Astrocyte of the cerebellum (primary cell): ENCODE measurements at places on chromosomes 6 and 20.

DNA sequence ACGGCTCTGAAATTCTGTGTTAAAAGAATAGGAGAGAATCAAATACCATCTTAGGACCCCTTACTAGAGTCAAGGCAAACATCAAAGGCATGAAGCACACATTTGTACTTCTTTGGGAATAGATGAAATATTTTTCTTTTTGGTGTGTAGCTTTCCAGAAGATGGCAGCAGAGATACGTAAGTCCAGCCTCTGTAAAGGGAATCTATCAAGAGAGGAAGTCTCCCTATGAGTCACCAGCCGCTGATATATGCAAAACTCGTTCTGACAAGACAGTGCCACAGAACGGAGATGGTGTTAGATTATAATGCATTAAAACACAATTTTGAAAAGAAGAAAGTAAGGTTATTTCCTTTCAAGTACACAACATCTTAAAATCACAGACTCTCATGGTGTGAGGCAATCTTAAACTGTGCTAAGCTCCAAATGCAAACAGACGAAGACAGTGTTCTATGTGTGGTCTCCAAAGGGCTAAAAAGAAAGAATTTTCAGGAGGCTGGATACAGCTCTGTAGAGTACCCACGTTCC, 120.0 kb upstream of the AGPAT4 start:
- DNase-seq, result peak; percentile 88

DNA sequence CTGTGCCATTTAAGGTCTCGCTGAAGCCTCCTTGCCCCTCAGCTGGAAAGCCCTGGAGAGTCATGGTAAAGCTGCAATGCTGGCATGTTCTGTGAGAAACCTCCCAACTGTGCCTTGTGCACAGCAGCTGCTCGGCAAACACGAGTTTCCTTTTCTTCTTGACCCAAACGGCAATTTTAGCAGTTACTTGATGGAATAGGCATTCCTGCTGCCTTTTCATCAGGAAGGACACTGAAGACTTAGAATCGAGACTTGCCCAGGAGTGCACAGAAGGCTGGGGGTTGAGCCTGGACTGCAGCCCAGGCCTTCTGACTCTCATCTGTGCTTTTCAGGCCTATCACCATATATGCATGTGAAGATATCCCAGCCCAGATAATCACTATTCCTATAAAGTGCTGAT, 28.7 kb upstream of the CLDN20 start:
- DNase-seq, result no peak

GRCh38 chr20:24951536-24952083, 2.5 kb downstream of the CST7 start:
- no peak for DNase-seq

DNA sequence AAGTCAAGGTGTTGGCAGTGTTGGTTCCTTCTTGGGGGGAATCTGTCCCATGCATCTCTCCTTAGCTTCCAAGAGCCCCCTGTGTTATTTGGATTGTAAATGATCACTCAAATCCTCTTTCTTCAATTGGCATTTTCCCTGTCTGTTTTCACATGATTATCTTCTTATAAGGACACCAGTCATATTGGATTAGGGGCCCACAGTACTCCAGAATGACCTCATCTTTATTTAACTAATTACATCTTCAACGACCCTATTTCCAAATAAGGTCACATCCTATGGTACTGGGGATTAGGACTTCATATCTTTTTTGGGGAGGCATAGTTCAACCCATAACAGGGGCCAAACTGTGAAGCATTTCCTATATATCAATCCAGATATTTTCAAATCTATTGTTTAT, 57.3 kb downstream of the PTPRA start:
- DNase-seq, result no peak

GRCh38 chr6:136086686-136087085, 163.4 kb downstream of the MTFR2 start:
- no peak for DNase-seq

GRCh38 chr6:164419099-164419498, 890.3 kb downstream of the C6orf118 start:
- DNase-seq, result no peak

DNA sequence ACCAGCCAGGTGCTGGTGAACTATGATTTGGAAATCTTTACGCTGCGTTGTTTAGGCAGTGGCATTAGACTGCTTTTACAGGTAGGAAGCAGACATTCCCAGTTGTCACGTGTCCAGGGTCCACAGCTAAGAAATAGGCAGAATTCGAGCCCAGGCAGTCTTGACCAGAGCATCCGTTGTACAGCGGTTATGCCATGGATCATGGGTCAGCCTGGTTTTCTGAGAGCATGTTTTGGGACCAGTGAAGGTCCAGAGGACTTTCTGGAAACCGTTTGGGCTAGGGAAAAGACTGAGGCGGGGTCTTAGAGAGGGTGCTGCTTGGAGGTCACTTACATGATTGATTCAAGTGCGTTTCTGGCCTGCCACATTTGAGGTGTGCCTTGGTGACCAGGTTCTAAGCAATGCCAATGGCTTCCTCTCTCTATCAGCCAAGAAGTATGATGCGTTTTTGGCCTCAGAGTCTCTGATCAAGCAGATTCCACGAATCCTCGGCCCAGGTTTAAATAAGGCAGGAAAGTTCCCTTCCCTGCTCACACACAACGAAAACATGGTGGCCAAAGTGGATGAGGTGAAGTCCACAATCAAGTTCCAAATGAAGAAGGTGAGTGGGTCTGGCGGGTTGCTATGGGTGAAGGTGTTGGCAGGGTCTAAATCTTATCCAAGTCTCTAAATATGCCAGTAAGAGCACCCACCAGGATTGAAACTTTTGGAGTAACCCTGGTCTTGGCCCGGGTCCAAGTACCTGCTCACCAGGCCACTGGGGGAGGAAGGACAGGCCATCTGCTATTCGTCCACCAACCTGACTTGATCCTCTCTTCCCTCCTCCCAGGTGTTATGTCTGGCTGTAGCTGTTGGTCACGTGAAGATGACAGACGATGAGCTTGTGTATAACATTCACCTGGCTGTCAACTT, 1.8 kb downstream of the RPL10A start:
- DNase-seq, result no peak

DNA sequence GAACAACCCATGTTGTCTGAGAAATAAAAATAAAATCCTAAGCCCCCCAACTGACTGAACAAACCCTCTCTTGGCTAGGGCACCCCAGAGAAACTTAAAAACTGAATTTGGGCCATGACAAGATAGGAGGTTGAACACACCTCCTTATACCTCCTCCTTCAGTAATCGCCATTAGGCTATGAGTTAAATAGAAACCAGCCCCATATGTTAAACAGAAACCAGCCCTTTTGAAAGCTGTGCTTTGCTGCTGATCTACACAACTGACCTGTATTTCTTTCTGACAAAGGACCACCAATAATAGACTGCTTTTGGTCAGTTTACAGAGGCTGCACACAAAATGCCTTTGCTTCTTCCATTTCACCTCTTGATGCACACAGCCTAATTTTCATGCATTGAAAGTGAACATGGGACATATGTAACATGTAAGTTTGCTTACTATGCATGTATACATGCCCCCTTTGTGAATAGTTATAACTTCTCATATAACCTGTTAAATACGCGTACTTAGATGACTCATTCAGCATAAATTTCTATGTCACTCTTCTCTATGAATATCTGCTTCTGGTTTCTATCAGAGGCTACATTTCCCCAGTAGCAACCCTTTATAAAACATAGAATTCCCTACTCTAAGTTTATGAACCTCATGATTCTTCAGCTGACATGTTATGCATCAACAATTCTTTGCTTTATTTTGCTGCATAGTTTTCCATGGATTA, 462.9 kb downstream of the COL12A1 start:
- DNase-seq, result no peak

DNA sequence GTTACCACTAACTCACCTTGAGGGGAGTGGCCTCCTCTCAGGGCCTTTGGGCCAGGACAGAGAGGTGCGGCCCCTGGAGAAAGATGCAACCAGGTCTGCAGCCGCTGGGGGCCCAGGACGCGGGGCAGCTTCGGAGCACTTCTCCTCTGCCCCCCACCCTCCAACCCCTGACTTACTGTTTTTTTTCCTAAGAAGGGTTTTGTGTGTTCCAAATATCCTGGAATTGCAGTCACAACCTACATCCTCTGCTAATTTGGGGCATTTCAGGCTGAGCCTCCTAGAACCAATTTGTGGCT, 1.7 kb downstream of the LINC00237 start:
- DNase-seq, result no peak

DNA sequence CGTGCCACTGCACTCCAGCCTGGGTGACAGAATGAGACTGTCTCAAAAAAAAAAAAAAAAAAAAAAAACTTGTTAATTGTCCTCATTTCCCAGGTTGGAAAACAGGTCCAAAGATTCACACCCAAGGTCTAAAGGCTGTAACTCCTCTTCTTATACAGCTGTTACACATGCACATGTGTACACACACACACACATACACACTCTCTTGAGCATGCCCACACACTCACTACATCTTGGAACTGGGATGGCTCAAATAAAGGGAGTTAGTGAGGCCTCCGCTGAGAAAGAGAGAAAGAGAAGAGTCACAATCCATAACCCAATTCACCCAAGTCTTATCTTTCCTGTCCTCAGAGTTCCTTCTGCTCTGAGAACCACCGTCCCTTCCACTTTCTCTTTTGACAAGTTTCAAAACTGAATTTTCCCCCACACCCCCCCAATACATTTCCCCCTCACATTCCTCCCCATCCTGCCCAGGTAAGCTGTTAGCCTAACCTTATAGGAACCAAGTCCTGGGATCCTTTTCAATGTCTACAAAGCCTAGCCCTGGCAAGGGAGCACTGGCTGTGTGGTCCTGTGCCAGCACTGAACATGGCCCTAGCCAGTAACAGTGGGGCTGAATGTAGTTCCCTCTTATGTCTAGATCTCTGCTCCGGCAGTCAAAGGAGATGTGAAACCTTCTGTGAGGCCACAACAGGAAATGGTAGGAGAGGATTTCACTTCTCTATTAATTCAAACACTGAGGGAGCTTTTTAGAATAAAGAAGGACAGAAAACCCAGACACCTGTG, 3.2 kb upstream of the HLA-DMB start:
- DNase-seq, result no peak

- DNase-seq, result no peak
Measured at GRCh38 chr6:134003542-134003951, 48.9 kb downstream of the SLC2A12 start.

DNA sequence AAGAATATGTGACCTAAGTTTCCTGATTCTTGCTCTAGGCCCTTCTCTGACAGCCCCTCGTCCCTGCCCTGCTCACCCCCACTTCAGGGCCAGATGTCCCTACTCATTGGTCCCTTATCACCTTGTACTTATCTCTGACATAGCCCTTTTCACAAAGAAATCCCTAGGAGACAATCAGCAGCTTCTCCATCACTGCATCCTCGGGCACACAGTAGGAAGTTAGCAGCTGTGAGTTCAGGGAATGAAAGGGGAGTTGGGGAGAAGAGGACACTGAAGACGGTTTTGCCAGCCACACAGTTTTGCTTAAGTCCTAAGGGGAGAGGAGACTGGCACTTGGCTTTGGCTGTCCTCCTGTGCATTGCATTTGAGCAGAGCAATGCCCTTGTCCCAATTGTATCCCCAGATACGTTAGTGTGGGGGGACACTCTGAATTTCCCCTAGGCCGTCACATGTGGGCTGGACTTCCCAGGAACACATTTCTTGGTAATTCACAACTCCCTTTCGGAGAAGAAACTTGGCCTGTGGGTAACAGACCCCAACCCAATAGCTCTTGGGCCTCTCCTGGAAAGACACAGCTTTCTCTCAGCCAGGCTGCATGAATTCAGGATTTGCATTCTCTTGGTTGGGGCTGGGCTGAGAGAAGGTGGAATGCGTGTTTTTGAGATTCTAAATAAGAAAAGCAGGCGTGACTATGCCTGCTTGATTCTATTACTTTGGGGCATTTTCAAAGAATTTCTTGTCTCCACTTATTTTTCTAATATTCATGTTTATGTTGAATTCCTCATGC, 177.6 kb downstream of the UST start:
- no peak for DNase-seq

DNA sequence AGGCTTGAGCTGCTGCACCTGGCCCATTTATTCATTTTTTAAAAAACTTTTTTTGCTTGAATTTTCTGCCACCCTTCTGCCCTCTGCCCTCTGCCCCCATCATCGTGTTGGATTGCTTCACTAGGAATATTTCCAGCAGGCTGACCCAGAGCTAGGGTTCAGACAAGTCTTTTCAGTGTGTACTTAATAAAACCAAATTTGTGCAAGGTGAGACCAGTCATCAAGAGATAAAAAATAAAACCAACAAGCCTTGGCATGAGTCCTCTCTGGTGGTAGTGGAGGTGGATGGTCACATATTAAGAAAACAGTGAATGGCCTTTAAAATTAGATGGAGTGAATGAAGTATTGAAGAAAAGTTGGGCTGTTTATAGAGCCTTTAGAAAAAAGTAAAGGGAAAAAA, 239.6 kb downstream of the CDKAL1 start:
- no peak for DNase-seq

DNA sequence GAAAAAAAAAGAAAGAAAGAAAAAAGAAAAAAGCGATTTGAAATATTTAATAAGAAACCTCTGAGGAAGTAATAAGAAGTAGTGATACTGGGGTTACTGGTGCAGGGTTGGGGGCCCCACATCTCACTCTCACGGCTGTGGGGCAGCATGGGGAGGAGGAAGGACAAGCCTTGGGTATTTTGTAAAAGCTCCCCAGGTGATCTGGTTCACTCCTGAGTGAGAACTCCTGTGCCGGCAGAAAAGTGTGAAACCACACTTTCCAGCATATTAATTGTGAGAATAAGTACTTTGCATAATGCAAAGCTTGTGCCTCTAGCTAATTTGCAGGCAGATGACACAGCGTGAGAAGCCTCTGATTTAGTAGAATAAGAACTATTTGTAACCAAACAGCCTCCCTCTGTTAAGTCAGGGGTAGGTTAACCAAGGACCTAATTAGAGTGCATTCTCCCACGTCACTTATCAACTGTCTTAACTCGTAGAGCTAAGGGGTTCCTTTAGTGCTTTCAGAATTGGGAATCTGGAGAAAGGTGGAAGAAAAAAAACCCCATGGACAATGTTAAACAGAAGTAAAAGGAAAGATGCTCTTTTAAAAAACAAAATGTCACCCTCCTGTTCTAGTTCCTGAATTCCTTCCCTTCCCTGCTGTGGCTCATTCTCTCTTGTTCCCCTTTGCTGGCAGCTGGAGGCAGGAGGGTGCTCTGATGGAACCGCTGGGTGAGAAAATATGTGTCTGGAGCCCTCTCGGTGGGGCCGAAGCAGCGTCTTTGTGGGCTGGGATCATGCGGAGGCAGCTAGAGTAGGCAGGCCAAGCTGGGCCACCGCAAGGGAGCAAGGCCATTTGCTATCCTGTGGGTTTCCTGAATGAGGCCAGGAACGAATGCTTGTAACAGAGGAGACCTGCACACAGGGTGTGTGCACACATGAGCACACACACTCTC, 108.7 kb downstream of the FYN start:
- DNase-seq, result no peak

DNA sequence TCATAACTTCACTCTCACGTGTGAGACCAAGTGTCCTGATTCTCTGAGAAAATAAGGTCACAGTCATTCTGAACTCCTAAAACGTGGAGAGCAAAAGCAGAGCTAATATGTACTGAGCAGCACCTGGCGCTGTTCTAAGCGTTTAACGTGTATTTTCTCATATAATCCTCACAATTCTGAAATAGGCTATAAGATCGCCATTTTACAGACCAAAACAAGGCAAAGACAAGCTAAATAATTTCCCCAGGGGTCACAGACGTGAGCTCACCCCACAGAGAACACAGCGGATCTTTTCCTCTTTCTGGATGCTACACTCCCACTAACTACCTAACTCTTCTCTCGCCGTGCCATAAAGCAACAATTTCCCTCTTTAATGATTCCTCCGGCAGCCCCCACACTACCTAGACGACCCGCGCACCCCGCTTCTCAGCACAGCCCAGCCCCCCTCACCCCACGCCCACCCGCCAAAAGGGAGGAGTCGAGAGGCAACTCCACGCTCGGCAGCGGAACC, 636 bp downstream of the SUPT3H start:
- DNase-seq, result no peak

- no peak for DNase-seq
Measured at GRCh38 chr20:19288636-19289035, 76.2 kb downstream of the SLC24A3 start.
